ENCODE measurements at places on chromosomes 3 and 15. TPM values are rescaled to one million over a fixed set of nuclear protein-coding genes. Genes with fewer than 3 reads are reported as not detected.

- H3K4me1 ChIP-seq: no peaks in the 10 kb centered on the region
- DNase-seq: no peak
- no peaks in the 10 kb centered on the region for H3K36me3 ChIP-seq
- H3K27ac ChIP-seq: peak overlapping the region; percentile 89
- H3K4me3 ChIP-seq: no peak overlapping the region
Measured at GRCh38 chr3:159852266-159852665, 136.4 kb upstream of the IL12A start.

DNA sequence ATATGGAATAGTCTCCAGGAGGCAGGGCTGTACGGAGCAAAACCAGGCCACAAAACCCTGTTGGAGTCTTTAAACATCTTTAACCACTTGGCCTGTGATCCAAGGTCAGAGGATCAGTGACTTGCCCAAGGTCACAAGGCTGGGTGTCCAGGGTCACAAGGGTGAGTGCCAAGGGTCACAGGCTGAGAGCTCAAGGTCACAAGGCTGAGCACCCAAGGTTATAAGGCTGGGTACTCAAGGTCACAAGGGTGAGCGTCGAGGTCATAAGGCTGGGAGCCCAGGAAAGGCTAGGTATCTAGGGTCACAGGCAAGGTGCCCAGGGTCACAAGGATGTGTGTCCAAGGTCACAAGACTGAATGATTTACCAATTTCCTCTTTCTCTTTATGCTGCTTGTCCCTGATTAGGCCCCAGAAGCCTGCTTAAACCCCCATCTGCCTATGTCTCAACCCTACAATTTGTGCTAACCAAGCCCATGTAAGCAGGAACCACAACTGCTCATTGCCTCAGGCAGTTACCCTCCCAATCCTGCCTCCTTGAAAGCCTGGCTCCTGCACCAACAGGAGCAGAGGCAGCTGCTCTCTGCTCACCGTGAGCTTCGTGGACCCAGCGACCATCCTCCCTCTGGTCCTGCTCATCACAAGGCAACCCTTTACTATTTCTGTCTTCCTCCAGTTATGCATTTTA, 51.5 kb downstream of the MGLL start:
- no peak overlapping the region for H3K27ac ChIP-seq
- peaks cover 11% of the 10 kb centered on the region for H3K4me1 ChIP-seq
- H3K27me3 ChIP-seq: no peaks in the 10 kb centered on the region
- DNase-seq: no peak

- H3K4me3 ChIP-seq: no peak overlapping the region
- no peaks in the 10 kb centered on the region for H3K4me1 ChIP-seq
- no peaks in the 10 kb centered on the region for H3K27me3 ChIP-seq
- no peak overlapping the region for H3K27ac ChIP-seq
- no peak for DNase-seq
Measured at GRCh38 chr15:91885714-91886270, 32.3 kb downstream of the SLCO3A1 start.

DNA sequence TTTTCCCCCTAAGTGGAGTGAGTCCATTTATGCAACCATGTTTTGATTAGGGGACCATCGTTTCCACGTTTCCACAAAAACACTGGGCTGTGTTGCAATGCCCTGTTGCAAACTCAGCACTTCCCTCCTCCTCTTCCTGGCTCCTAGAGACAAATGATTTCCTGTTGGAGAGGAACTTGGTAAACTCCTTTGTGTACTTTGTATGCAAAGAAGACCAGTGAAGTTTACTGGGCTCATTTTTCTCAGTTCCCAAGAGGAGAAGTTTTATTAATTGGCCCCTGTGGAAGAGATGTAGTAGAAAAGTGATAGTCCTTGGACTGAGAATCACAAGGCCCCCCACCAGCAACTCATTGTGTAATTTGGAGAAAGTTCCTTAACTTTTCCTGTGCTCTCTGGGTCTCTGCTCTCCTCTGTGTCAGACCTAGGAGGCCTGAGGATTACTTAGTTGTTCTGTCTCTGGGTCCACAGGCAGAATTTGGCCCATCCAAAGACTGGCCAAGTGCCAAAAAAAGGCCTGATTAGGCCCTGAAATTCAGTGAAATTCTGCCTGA, 95.0 kb downstream of the ATG7 start:
- no peak overlapping the region for H3K4me3 ChIP-seq
- H3K36me3 ChIP-seq: no peaks in the 10 kb centered on the region
- H3K27me3 ChIP-seq: no peaks in the 10 kb centered on the region
- H3K27ac ChIP-seq: peak overlapping the region; percentile 62
- no peaks in the 10 kb centered on the region for H3K4me1 ChIP-seq
- DNase-seq: peak; percentile 62

GRCh38 chr3:18559331-18559842, 134.2 kb upstream of the SATB1 start:
- H3K27me3 ChIP-seq: no peaks in the 10 kb centered on the region
- H3K36me3 ChIP-seq: no peaks in the 10 kb centered on the region
- H3K27ac ChIP-seq: no peak overlapping the region
- DNase-seq: no peak

DNA sequence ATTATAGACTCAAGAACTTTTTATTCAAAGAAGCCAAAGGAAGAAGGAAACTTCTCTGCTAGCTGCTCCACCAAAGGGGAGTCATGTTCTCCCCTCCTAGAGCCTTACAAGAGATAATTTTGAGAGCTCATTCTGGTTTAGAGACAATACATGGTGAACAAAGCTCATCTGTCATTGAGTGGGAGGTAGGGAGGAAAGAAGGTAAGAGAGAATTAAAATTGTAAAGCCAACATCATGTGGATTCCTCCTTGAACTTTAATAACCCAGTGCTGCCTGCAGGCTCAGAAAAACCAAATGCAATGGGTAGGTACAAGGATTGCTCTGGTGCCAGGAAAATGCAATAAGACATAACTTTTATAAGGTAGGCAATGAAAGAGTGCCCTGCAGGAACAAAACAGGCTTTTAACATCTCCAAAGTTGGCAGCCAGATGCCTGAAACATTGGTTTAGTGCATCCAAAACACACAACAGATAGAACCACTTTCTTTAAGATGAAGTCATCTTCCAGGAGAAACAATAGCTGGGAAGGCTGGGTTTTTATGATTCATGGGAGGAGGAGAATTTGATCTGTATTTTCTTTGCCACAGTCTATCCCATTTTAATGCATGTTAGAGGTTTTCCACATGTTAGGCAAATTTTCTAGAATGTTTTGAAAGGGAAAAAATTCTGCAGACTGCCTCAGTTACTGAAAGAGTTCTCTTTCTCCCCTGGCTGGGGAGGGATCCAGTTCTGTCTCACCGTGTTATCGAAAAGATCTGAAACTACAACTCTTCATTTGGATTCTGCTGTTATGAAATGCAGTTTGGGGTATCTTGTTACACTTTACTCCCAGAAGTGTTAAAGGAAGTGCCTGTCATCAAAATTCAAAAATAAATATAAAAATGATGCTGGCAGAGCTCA, 11.3 kb upstream of the ARHGEF3 start:
- no peak for DNase-seq
- H3K27me3 ChIP-seq: no peaks in the 10 kb centered on the region
- peak overlapping the region; percentile 58 for H3K27ac ChIP-seq

Gene AP3B2
- total RNA-seq: 2.2 TPM

Gene ALDH1A2
- total RNA-seq: 121 TPM

Gene MRAS
- 83.0 TPM for total RNA-seq

Gene COL6A5
- total RNA-seq: not detected

Gene LSAMP
- 2.5 TPM for total RNA-seq
